ENCODE measurements at places on chromosomes 5 and 9. TPM values are rescaled to one million over a fixed set of nuclear protein-coding genes. Genes with fewer than 3 reads are reported as not detected.

Gene CEP78
- 10.5 TPM for polyA plus RNA-seq

Gene PCDHA2
- polyA plus RNA-seq: 0.17 TPM

Gene PCDHA1
- polyA plus RNA-seq: not detected

Gene COMMD10
- 24.5 TPM for polyA plus RNA-seq

Gene ANKRD18B
- 0.35 TPM for polyA plus RNA-seq

Gene IFNA21
- not detected for polyA plus RNA-seq

Gene CMBL
- 69.0 TPM for polyA plus RNA-seq

Data from ovary (tissue), 10 donors.